ENCODE measurements at places on chromosomes 1 and 21.

- DNase-seq = no peak
Observed at GRCh38 chr1:230231774-230232145, 164.7 kb downstream of the GALNT2 start.

GRCh38 chr1:154765970-154766369 lies 104.1 kb downstream of the KCNN3 start:
- DNase-seq = no peak

DNA sequence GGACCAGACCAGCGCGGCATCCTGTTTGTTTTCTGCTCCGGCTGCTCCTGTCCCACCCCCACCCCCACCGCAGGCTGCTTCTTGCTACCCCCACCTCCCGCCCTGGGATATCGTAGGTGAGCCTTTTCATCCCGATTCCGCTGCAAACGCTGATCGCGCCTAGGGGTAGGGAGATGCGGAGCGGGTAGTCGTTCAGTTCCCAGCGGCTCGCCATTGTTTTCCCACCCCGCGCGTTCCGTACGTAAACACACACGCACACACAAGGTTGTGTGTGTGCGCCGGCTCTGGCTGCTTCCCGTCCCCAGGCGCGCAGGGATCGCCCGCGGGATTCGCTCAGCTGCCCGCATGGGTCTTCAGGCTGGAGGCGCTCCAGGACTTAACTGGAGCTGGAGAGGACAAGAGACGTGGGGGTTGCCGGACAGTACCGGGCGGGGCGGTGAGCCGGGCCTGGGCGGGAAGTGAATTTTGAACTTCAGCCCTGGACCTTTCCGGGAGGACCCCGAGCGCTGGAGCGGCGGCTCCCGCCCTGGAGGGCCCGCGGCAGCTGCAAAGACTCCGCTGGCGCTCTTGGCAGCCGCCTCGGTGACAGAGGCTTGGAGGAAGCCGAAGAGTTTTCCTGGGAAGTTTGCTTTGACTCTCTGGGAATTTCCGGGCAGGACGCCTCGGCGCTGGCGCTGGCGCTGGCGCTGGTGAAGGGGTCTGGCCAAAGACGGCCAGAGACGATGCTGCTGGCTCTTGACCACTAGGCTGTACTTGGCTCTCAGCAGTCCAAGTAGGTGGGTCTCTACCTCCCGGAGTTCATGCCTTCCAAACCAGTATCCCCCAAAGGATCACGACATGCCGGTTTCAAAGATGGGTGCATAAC lies 1.6 kb downstream of the SOX13 start:
- no peak for DNase-seq

DNA sequence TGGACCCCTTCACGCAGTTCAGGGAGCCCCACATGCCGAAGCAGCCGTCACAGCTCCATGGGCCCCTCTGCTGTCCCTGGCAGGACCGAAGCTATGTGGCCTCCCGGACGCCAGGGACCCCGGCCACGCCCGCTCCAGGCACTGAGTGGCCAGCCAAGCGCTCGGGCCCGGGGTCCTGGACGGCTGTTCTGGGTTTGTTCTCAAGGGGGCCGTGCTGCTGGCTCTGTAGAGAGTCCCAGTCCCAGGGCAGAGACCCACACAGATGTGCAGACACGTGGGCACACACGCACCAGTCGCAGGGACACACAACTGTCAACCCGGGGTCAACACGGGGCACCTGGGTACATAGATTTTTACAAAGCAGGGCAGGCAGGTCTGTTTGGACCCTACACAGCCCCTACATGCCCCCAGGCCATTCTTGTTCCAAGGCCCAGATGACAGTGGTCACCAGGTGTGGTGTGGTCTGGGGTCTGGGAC lies 6.7 kb downstream of the B3GALT6 start:
- no peak for DNase-seq

GRCh38 chr21:42863504-42863870 lies 15.9 kb downstream of the WDR4 start:
- no peak for DNase-seq

GRCh38 chr21:45357436-45358260 lies 47.3 kb upstream of the COL18A1 start:
- DNase-seq = no peak

GRCh38 chr1:157542676-157543075 lies 9.6 kb downstream of the FCRL5 start:
- no peak for DNase-seq

GRCh38 chr1:81920245-81920740 lies 119.6 kb downstream of the ADGRL2 start:
- DNase-seq = no peak

- no peak for DNase-seq
Observed at GRCh38 chr1:94551449-94551848, 9.9 kb upstream of the F3 start.

GRCh38 chr1:197614916-197615692 lies 160.2 kb downstream of the DENND1B start:
- DNase-seq = peak; percentile 13

DNA sequence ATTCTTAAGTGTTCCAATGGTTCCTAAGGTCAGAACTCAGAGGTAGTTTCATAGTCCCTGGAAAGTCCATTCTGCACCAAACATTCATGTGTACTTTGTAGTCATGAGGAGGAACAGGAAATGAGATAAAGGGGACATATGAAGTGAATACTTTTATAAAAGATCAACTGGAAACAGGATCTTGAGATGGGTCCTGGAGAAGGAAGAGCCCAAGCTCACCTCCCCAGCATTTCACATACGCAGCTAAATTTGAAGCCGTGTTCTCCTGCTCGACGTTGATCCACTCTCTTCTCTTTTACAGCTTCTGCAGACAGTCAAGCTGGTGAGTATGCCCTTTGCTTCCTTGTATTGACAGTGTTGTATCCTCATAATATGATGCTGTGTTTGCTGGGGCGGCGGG lies 429 bp downstream of the FCGR2A start:
- DNase-seq = no peak

DNA sequence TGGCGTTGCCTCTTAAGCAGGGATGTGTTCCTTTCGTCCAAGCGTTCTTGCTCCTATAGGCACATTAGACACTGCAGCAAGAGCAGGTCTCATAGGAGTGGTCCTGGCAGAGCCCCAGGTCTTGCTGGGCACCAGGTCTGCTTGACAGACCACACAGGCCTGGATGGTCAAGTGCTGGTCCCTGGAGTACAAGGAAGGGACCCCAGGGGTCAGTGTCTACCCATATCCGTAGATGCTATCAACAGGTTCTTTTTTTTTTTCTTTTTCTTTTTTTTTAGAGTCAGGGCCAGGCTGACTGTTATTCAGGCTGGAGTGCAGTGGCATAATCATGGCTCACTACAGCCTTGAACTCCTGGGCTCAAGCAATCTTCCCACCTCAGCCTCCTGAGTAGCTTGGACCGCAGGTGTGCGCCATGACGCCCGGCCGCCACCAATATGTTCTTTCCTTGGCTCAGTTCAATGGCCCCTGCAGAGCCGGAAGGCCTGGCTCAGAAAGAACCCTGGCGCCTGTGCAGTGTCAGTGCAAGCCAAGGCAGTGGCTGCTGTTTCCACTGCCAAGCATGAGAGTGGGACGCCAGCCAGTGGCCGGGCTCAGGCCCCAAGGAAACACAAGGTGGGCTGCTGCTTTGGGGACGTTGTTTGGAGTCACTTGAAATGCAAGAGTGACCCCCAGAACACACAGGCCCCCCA lies 10.0 kb upstream of the TNFRSF8 start:
- DNase-seq = no peak

GRCh38 chr1:21290546-21290944 lies 282 bp upstream of the ECE1 start:
- DNase-seq = peak; percentile 72

- DNase-seq = no peak
Observed at GRCh38 chr1:208510192-208510952, 266.2 kb upstream of the PLXNA2 start.

DNA sequence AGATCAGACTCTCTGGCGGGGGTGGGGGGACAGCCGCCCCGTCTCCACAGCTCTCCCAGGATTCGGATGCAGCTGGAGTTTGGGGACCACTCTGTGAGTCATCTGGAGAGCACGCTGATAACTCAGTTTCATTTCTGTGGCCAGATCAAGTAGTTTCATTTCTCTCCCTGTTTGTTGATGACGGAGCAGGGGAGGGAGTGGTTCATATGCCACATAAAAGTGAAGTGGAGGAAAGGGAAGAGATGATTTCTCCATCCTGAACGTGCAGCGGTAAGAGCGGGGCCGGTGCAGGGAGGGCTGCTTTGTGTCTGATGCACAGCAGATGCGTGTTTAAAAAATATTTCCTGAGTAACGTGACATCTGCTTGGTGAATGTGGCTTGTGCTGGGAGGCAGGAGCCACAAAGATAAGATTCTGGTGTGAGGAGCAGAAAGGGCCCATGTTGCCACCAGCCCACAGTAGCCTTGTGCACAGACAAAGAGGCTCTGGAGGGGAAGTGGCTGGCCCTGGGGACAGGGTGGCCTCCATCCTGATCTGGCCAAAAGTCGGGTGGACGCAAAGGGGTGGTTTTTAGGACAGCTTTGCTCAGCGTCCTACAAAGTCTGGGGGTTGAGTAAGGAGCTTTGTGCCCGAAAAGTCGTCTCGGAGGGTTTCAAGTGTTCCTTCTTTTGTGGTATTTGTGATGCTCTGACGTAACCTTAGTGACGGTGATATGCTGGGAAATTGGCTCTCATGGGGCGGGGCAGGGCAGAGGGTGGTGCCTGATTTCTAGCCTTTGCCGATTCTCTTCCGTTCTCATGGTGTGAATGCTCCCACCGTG lies at the start of gene MX2:
Gene MX2, plus strand, starts transcription at position 242 of the 819 bp plus-strand sequence. CDS start 14,880 bp downstream, outside the sequence.
- peak; percentile 64 for DNase-seq

Data from GM12864 (cell line).